ENCODE measurements at places on chromosomes 4 and X.
A peak's percentile ranks its signal among the peaks of the same experiment; 100 is the strongest.

DNA sequence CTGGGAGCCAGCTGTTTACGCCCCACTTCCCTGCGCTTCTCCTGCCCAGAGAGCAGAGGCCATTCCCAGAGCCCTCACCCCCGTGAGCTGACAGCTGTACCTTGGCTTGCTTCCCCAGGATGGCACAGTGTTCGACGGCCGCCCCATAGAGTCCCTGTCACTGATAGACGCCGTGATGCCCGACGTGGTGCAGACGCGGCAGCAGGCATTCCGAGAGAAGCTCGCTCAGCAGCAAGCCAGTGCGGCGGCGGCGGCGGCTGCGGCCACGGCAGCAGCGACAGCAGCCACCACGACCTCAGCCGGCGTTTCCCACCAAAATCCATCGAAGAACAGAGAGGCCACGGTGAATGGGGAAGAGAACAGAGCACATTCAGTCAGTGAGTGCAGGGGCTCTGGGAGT is 77.7 kb downstream of the GPR143 start:
- no peak for DNase-seq

- DNase-seq, result no peak
Measured at GRCh38 chr4:84263415-84263814, 235.7 kb downstream of the NKX6-1 start.

- no peak for DNase-seq
Measured at GRCh38 chrX:68419975-68420374, 13.3 kb downstream of the OPHN1 start.

- peak; percentile 95 for DNase-seq
Measured at GRCh38 chr4:119212964-119213606, 572 bp downstream of the USP53 start.

GRCh38 chrX:10356979-10357378 is 200.2 kb downstream of the CLCN4 start:
- no peak for DNase-seq

DNA sequence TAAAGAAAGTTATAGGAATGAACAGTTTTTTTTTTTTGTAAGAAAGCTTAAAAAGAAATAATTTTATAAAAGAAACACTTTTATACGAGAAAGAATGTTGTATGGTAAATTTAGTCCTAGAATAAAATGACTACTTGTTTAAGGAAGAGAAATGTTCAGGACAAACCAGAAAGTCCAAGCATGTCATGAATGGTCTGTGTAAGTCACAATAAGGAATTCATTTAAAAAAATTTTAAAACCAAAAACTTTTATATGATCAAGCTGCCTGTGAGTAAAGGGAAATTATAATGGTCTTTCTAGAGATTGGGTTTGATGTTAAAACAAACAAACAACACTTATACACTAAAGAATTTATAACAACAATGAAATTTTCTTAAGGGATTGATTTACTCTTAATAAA is 858.9 kb upstream of the PCDH7 start:
- DNase-seq, result peak; percentile 8

- no peak for DNase-seq
Measured at GRCh38 chr4:166045457-166045856, 172.4 kb downstream of the TLL1 start.

GRCh38 chr4:139556071-139556723 is at the start of gene SETD7:
TSS of gene SETD7 (minus strand) at chr4:139556219. CDS start at chr4:139556137, 82 bp downstream.
- DNase-seq, result peak; percentile 84

DNA sequence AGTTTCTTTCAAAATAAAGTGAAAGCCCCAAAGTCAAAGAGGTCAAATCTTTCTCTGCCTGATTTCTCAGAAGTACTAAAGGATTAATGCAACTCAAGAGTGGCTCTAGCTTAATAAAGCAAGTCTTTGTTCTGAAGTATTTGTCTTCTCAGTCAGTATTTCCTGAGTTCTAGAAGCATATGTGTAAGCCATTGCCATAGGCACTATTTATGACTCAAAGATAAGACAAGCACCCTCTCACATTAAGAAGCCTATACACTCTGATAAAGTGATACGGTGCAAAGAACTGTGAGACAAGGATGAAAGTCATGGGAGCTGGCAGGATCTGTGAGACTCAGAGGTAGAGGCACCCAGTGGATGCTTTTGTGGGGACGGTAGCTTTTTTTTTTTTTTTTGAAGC is 60.9 kb downstream of the AASDH start:
- DNase-seq, result no peak

DNA sequence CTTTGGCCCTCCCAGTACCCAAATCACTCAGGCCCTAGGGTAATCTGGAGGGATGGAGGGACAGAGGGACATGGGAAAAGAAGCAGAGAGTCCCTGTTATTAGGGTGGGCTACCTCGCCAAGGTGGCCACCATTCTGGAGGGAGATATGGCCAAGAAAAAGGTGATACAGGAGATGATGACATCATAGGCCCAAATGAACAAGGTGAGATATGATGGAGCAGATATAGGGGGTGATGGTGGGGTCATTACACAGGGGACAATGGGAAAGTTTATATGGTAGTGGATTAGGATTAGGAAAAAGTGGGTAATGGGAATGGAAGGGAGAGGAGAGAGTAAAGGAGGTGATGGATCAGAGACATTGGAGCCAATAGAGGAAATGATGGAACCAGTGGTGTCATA is 12.9 kb upstream of the SYP start:
- no peak for DNase-seq

GRCh38 chr4:108072300-108072699 is 82.6 kb downstream of the HADH start:
- no peak for DNase-seq

DNA sequence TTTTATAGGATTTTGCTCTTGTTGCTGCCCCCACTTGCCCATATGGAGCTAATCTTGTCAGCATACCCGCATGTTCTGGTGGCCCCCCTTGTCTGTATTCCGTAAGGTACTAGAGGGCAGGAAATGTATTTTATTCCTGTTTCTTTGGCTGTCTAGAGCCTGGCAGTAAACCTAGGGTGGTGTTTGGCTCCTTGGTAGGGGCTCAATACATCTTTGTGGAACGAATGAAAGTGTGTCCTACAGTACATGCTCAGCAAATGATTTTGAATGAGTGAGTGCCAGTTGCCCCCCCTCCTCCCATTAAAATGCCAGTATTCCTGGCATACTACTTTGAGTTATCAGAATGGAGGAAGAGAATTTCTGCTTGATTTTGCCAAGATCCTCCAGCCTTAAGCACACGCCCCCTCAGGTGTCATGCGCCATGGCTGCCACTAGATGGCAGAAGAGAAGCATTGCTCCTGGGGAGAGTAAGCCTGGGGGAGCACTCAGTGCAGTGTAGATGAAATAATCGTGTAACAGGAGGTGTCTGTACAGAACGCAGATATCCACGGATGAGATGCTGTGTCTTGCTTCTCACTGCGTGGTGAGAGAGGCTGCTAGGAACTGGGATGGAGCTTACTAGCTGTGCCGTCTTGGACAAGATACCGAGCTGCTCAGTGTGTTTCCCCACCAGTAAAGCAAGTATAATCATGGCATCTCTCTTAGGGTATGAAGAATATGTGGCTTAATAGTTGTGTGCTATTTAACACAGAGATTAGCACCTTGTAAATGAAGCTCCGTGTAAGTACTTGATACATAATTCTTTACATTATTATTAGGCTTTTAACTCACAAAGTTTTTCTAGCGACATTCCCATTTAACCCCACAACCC is 17.2 kb upstream of the RNF212 start:
- DNase-seq, result peak; percentile 79

- no peak for DNase-seq
Measured at GRCh38 chr4:102678107-102678506, 82.7 kb downstream of the MANBA start.

DNA sequence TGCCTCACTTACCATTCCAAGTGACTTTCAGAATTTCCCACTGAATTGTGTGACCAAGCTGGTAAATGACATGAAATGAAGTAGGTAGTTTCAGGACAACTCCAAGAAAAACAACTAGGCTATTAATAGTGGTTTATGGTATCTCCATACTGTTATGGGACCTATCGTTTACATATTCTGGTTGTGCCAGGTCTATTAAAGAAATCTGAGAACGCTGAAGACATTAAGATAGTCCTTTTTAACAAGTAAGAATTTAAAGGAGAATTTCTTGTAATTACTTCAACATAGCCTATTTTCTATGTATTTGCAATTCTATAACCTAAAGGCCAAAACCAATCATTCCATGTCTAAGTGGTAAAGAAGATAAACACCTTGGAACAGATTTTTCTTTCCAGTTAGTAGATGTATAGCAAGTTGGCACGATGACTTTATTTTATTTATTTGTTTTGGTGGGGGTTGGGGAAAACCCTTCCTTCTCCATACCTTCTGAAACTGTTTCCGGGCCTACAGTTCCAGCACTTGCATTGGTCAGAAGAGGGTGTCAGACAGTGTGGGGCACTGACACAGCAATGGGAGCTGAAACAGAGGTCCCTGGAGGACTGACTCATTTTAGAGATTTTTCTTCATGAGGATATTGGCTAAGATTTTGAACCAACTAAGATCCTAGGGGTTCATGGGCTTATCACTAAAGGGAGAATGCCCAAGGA is 7.6 kb upstream of the DCLK2 start:
- peak; percentile 68 for DNase-seq

DNA sequence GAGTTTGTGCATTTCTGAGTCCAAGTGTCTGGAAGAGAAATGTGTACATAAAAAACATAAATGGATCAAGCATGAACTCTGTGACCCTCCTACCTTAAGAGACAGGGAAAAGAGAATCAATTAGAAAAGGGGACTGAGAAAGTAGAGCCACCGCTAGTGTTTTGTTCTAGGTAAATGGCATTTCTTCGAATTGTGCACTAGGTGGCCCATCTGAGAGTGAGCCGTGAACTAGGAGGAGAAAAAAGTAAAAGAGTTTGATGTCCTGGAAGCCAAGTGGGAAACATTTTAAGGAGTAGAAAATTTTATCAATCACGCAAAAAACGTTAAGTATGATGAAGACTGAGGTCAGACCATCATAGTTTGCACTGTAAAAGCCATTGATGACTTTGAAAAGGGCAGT is 55.1 kb downstream of the NAF1 start:
- peak; percentile 9 for DNase-seq

- no peak for DNase-seq
Measured at GRCh38 chrX:67289055-67289499, 254.7 kb upstream of the AR start.

GRCh38 chr4:110510955-110511544 is 35.1 kb downstream of the ENPEP start:
- peak; percentile 68 for DNase-seq

- no peak for DNase-seq
Measured at GRCh38 chrX:66023385-66024091, 16.3 kb downstream of the VSIG4 start.

- DNase-seq, result no peak
Measured at GRCh38 chr4:173503330-173504180, 26.5 kb downstream of the HAND2 start.

GRCh38 chrX:47579537-47579936 is 2.7 kb upstream of the TIMP1 start:
- peak; percentile 91 for DNase-seq

GRCh38 chr4:8306511-8307021 is 37.0 kb downstream of the HTRA3 start:
- no peak for DNase-seq

GRCh38 chrX:1928805-1929204 is 313.9 kb downstream of the ASMT start:
- DNase-seq, result no peak

GRCh38 chrX:112571388-112571787 is 108.3 kb downstream of the LHFPL1 start:
- DNase-seq, result no peak

DNA sequence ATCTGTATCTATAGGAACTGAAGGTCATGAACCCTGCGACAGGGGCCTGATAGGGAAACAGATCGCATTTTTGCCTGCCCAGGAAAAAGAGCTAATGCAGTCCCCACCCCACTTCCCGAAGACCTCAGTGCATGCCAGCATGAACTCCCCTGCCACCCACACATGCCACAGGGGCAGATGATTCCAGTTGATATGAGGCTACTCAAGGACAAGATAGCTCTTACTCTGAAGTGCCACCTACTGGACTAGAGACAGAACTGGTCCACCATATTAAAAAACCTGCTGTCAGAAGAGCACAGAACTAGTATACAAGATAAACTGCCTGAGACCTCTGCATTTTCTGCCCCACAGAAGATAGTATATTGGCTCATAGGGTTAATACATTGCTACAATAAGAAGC is 68.0 kb downstream of the YIPF7 start:
- peak; percentile 24 for DNase-seq

- peak; percentile 58 for DNase-seq
Measured at GRCh38 chr4:138576684-138577083, 334.5 kb upstream of the SLC7A11 start.

DNA sequence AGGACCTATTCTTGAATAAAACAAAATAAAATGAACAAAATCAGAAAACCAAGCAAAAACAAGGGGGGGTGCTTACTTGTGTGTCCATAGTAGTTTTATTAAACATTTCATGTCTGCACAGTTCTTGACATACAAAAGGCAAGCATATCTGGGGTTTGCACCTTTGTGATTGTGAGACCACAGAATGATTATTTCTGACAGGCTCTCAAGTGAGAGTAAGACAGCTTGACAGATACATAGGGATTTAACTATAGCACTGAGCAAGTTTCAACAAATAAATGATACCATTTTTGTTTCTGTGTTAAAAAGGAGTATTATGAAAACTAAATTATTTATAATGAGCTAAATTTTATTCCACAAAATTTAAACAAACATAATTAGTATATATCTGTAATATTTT is 712.0 kb upstream of the PCDH10 start:
- DNase-seq, result no peak

DNA sequence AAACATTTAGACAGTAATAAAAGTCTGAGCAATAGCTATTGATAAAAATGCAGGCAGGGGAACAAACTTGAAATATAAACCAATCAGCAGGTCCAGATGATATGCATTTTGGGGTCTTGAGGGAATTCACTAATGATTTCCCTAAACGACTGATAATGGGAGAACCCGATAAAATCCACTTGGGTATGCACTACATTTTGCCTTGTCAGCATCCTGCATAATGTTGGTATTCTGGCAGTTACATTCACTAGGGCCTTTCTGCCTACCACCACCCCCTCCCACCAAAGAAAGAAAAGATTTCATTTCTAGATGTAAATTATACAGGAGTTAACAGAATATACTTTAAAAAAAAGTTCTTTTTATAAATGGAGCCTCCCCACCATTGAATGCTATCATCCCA is 63.5 kb upstream of the IL1RAPL2 start:
- no peak for DNase-seq

- no peak for DNase-seq
Measured at GRCh38 chr4:185803022-185803421, 9.0 kb downstream of the SORBS2 start.

DNA sequence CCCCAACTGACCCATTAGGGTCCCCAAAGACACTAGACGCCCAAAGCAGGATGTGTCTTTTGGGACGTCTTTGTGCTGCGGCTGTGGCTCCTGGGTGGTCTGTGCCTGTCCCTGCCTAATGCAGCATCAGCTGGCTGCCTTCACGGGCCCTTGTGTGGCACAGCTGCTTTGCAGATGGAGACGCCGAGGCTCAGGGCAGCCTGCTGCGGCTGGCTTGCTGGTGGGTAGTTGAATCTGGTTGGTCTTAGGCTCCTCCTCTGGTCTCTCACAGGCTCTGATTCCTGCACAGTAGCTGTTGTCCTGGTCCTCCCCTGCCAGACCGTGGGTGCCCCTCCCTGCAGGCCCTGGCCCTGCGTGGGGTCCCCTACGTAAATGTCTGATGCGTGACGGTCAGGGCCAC is 8.1 kb downstream of the CPZ start:
- DNase-seq, result no peak

- no peak for DNase-seq
Measured at GRCh38 chr4:40621229-40621591, 8.5 kb downstream of the RBM47 start.
